ENCODE measurements at places on chromosomes 3 and 15. TPM values are rescaled to one million over a fixed set of nuclear protein-coding genes. Genes with fewer than 3 reads are reported as not detected.

DNA sequence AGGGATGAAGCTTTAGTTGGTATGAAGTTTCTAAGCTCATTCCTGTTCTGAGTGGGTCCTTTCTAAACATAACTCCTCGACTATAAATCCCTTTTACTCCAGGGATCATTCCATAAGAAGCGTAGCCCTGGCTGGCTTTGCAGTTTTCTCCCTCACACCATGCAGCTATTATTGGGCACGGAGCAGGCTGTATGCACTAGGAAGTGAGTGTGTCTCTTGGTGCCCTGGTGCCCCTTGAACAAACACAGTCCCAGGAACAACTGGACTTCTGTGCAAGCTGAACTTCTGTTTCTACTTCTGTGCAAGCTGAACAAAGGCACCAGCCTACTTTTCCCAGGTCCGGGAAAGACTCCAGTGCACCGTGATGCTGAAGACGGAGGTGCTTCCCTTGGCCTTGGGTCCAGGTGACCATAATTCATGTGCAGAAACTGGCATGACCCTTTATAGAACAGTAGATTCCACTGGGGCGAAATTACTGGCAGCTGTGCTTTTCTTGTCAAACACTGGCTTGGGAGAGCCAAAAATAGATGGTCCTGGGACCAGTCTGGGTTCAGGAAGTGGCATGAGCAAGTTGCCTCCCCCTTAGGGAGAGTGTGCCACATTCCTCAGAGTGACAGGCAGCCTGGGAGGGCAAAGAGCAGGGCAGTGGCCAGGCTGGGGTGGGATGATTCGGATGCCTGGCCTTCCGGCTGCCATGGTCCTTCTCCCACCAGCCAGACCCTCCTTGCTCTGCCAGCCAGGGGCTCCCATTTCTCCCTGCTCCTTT, 127.2 kb downstream of the SLCO3A1 start:
- no peak overlapping the region for H3K4me3 ChIP-seq
- no peaks in the 10 kb centered on the region for H3K4me1 ChIP-seq
- H3K36me3 ChIP-seq: no peaks in the 10 kb centered on the region
- no peak for DNase-seq
- H3K27me3 ChIP-seq: no peaks in the 10 kb centered on the region
- H3K27ac ChIP-seq: no peak overlapping the region

Gene CA12
- 21.0 TPM for polyA plus RNA-seq

GRCh38 chr3:196991581-196992460, 23.2 kb upstream of the PIGZ start:
- H3K4me1 ChIP-seq: no peaks in the 10 kb centered on the region
- H3K27me3 ChIP-seq: no peaks in the 10 kb centered on the region
- peak; percentile 40 for DNase-seq
- H3K4me3 ChIP-seq: no peak overlapping the region
- H3K36me3 ChIP-seq: no peaks in the 10 kb centered on the region
- H3K27ac ChIP-seq: no peak overlapping the region

GRCh38 chr3:13746385-13746784, 133.5 kb downstream of the WNT7A start:
- no peak for DNase-seq
- no peaks in the 10 kb centered on the region for H3K27me3 ChIP-seq
- no peak overlapping the region for H3K4me3 ChIP-seq
- H3K27ac ChIP-seq: no peak overlapping the region

GRCh38 chr15:72845981-72846383, 62.4 kb upstream of the ADPGK start:
- no peaks in the 10 kb centered on the region for H3K4me1 ChIP-seq
- no peak overlapping the region for H3K4me3 ChIP-seq
- H3K27me3 ChIP-seq: no peaks in the 10 kb centered on the region
- H3K36me3 ChIP-seq: no peaks in the 10 kb centered on the region
- no peak for DNase-seq

DNA sequence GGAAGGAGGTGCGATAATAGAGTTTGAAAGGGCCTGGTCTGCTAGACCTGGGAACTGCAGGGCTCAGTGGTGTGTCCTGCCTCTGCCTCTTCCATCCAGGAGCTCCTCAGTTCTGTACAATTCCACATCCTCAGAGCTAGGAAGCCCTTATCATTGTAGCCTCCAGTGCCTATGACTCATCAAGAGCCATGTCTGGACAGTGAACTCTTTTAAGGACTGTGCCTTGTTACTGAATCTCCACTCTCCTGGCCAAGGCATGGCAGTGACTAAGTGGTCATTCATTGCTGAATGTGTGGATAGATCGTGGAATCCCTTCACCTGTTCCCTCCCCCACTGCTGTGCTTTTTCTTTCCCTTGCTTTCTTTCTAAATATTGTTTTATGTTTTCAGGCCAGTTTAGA, 2.9 kb downstream of the TIMP4 start:
- H3K36me3 ChIP-seq: no peaks in the 10 kb centered on the region
- H3K4me1 ChIP-seq: peaks cover 14% of the 10 kb centered on the region
- no peak for DNase-seq
- H3K4me3 ChIP-seq: no peak overlapping the region
- H3K27ac ChIP-seq: no peak overlapping the region

- H3K36me3 ChIP-seq: no peaks in the 10 kb centered on the region
- H3K4me3 ChIP-seq: no peak overlapping the region
- peak overlapping the region; percentile 32 for H3K27ac ChIP-seq
These were observed 282.7 kb upstream of the TPRG1 start for GRCh38 chr3:188889054-188889491.

DNA sequence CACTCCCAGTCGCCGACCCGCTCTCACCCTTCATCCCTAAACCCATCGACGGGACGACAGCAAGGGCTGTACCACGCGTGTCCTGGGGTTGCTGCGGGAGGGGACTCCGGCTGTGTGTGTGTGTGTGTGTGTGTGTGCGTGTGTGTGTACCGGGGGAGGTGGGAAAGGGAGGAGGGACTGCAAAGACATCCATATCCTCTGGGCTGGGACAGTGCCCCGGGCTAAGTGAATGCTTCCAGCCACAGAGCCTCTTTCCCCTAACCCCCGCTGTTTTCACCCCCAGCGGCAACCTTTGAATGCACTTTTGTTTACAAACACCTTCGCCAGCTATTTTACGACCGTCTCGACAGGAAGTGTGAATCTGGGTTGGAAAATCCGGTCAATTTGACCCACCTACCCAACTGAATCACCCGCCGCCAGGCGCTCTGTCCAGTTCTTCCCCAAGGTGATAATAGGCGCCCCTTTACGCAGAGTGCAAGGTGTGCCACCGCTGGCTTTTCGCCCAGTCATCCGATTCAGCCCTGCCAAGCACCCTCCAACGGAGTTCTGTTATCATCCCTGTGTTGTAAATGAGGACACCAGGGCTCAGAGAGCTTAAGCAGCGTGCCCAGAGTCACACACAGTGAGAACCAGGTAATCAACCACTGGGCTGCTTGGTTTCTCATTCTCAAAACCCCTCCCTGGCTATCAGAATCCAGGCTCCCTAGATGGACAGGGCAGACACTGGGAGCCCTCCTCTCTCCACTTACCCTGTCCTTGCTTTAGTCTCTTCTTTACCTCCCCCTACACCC, 739 bp upstream of the AMOTL2 start:
- no peaks in the 10 kb centered on the region for H3K27me3 ChIP-seq
- no peaks in the 10 kb centered on the region for H3K4me1 ChIP-seq
- peak overlapping the region; percentile 78 for H3K4me3 ChIP-seq

Gene FGF7
- 15.6 TPM for polyA plus RNA-seq

GRCh38 chr15:29945943-29946596, 123.8 kb upstream of the TJP1 start:
- no peaks in the 10 kb centered on the region for H3K36me3 ChIP-seq
- DNase-seq: no peak
- H3K4me1 ChIP-seq: no peaks in the 10 kb centered on the region
- no peaks in the 10 kb centered on the region for H3K27me3 ChIP-seq
- no peak overlapping the region for H3K4me3 ChIP-seq
- no peak overlapping the region for H3K27ac ChIP-seq

Gene ANKRD34C
- not detected for polyA plus RNA-seq

DNA sequence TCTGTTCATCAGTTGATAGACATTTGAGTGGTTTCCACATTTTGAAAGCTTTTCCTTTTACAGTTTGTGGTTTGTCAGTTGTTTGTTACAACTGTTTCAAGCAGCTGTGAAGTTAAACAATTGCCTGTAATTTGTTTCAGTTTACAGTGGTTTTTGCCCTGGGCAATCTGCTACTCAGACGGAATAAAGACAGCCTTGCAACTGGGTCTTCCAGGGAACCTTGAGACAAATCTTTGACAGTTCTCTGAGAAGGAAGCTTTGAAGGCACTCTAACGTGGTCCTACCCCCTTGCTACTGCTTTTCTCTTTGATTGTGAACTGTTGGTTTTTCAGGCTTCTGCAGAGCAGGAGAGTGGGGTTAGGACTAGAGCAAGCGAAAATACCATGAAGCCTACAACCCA, 28.0 kb downstream of the LRRC28 start:
- DNase-seq: no peak
- no peak overlapping the region for H3K4me3 ChIP-seq
- H3K27ac ChIP-seq: no peak overlapping the region
- no peaks in the 10 kb centered on the region for H3K27me3 ChIP-seq

GRCh38 chr3:189490749-189491148, 140.4 kb upstream of the TP63 start:
- no peak overlapping the region for H3K27ac ChIP-seq
- H3K36me3 ChIP-seq: no peaks in the 10 kb centered on the region
- no peaks in the 10 kb centered on the region for H3K4me1 ChIP-seq

- no peaks in the 10 kb centered on the region for H3K27me3 ChIP-seq
- H3K4me3 ChIP-seq: no peak overlapping the region
- H3K4me1 ChIP-seq: no peaks in the 10 kb centered on the region
- H3K36me3 ChIP-seq: no peaks in the 10 kb centered on the region
- H3K27ac ChIP-seq: no peak overlapping the region
These were observed 954.6 kb downstream of the EPHA3 start for GRCh38 chr3:90062016-90062415.

Gene CCR1
- 5.0 TPM for polyA plus RNA-seq

DNA sequence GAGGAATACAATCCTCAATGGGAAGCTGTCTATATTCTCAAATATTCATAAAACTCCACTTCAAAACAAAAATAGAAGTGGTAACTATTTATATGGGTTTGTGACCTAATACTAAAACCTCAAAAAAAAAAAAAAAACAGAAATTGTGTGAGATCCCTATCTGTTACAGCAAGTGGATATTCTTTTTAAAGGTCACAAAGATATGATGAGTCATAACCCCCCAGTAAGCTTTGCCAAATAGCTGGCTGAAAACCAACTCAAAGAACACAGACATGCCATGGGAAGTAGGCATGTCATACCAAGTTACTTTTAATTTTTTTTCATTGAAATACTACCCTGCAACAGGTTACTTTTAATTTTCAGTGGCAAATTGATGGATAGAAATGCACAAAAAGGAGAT, 62.5 kb downstream of the CBLB start:
- peaks cover 22% of the 10 kb centered on the region for H3K4me1 ChIP-seq
- H3K36me3 ChIP-seq: no peaks in the 10 kb centered on the region
- no peak for DNase-seq
- H3K27me3 ChIP-seq: no peaks in the 10 kb centered on the region

GRCh38 chr15:69526081-69527061, 73.8 kb downstream of the RPLP1 start:
- H3K27ac ChIP-seq: peak overlapping the region; percentile 21
- H3K27me3 ChIP-seq: no peaks in the 10 kb centered on the region
- no peak for DNase-seq
- H3K4me1 ChIP-seq: peaks cover 5% of the 10 kb centered on the region
- H3K36me3 ChIP-seq: no peaks in the 10 kb centered on the region

- no peak for DNase-seq
- peaks cover 5% of the 10 kb centered on the region for H3K4me1 ChIP-seq
- no peaks in the 10 kb centered on the region for H3K27me3 ChIP-seq
These were observed 494.6 kb downstream of the NTRK3 start for GRCh38 chr15:87761736-87762509.

DNA sequence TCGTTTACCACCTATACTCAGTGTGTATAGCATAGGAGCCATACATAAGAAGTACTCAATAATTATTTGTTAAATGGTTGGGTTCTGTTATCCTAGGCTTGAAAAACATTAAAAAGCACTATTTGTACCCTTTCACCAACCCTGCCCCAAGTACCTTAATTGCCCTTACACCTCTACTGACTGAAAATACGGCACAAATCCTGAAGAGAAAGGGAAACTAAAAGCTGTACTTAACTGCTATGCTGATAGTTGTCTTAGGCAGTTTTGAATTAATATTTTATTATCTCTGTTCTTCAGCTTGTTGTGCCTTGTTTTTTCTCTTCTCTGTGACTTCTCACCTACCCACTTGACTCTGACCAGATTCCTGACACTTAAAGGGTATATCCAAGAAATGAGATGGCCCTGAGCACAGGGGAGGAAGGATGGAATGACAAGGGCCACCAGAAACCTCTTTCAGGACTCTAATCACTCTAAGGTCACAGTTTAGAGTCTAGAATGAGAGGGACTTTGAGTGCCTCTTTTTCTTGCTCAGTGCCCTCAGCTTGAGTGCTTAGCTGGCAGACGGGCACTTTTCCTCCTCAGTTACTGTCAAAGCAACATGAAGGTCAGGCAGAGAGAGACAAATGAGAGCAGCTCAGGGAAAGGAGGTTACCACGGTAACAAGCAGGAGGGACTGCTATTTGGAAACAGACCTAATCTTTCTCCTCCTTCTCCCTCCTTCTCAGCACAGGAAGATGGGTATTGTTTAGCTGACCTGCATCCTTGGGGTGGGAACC, 136.5 kb downstream of the ZNF609 start:
- no peaks in the 10 kb centered on the region for H3K27me3 ChIP-seq
- H3K27ac ChIP-seq: peak overlapping the region; percentile 21
- H3K36me3 ChIP-seq: no peaks in the 10 kb centered on the region
- no peak overlapping the region for H3K4me3 ChIP-seq
- DNase-seq: no peak

Gene RLBP1
- 0.50 TPM for polyA plus RNA-seq

Gene LRRC49
- polyA plus RNA-seq: 3.0 TPM

- no peaks in the 10 kb centered on the region for H3K27me3 ChIP-seq
- DNase-seq: no peak
- H3K4me3 ChIP-seq: no peak overlapping the region
- H3K36me3 ChIP-seq: no peaks in the 10 kb centered on the region
- no peaks in the 10 kb centered on the region for H3K4me1 ChIP-seq
These were observed 112.5 kb upstream of the SMAD3 start for GRCh38 chr15:66952756-66953522.

GRCh38 chr3:61862614-61863289, 301.4 kb downstream of the PTPRG start:
- DNase-seq: no peak
- H3K27ac ChIP-seq: peak overlapping the region; percentile 67
- no peaks in the 10 kb centered on the region for H3K4me1 ChIP-seq
- H3K36me3 ChIP-seq: no peaks in the 10 kb centered on the region
- no peaks in the 10 kb centered on the region for H3K27me3 ChIP-seq

GRCh38 chr15:76954744-76955143, 23.2 kb downstream of the RCN2 start:
- no peaks in the 10 kb centered on the region for H3K27me3 ChIP-seq
- H3K4me3 ChIP-seq: no peak overlapping the region
- no peak for DNase-seq
- no peaks in the 10 kb centered on the region for H3K4me1 ChIP-seq
- no peaks in the 10 kb centered on the region for H3K36me3 ChIP-seq
- H3K27ac ChIP-seq: no peak overlapping the region

DNA sequence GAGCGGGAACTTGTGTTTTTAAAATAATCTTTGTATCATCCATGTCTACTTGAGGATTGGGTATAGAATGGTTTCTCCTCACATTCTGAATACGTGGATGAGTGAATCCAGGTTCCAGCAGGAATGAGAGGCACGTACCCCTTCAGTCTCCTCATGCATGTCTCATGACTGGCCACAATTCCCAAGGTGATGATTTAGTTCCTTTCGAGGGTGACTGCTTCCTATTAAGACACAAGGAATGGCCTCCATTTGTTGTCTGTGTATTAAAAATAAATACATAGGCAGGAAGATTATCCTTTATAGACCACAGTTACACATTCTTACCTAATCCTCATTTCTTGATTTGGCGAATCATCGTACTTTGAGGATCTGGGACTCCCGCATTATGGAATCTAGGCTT, 217.0 kb upstream of the LRIG1 start:
- H3K4me1 ChIP-seq: peaks cover 8% of the 10 kb centered on the region
- DNase-seq: no peak
- H3K4me3 ChIP-seq: no peak overlapping the region
- H3K36me3 ChIP-seq: no peaks in the 10 kb centered on the region

Gene LRRC31
- polyA plus RNA-seq: 81.1 TPM

Gene C3orf22
- polyA plus RNA-seq: not detected

Data from sigmoid colon (tissue), 7 donors.